ENCODE measurements at places on chromosomes 2 and 18.

GRCh38 chr2:43791035-43791765, 17.4 kb downstream of the DYNC2LI1 start:
- DNase-seq = no peak

- DNase-seq = no peak
These were observed 148.2 kb upstream of the GLI2 start for GRCh38 chr2:120587279-120587996.

DNA sequence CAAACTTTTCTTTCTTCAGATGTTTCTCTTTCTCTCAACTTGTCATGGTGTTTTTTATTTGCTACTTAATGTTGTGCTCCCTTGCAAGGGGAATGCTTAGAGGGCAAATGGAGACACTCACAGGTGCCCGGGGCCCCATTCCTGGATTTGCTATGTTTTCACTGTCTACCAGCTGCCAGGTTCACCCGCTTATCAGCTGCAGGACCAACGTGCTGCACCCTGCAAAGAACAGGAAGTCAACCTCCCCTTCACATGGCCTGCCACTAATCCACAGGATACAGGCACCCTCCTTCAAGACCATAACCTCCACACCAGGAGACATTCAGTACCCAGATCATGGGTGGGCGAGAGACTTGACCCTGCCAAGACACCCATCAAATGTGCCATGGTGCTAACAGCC, 237.6 kb upstream of the STON1 start:
- no peak for DNase-seq

GRCh38 chr2:160632084-160632975, 138.7 kb upstream of the RBMS1 start:
- DNase-seq = peak; percentile 67

DNA sequence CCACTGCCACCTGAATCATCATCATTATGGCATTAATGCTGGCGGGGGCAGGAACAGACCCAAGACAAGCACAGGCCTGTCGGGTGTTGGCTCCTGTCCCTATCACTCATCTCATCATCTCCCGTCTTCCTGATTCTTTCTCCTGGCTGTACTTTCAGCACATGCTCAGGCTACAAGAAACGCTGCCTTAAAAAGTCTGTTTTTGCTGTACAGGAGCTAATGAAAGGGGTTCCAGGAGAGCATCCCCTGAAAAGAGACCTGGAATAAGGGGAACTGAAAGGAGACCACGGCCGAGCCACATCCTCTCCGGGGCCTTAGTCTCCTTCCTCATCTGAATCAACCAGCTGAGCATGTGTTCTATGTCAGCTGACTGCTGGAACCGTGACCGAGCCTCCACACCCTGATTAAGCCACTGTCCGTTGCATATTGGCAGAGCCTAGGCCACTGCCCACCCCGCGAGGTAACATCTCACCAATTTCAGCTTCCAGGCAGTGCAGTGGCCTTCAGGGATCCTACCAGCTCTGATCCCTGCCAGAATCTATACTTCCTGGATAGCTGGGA, 62.6 kb downstream of the DNMT3A start:
- peak; percentile 90 for DNase-seq

DNA sequence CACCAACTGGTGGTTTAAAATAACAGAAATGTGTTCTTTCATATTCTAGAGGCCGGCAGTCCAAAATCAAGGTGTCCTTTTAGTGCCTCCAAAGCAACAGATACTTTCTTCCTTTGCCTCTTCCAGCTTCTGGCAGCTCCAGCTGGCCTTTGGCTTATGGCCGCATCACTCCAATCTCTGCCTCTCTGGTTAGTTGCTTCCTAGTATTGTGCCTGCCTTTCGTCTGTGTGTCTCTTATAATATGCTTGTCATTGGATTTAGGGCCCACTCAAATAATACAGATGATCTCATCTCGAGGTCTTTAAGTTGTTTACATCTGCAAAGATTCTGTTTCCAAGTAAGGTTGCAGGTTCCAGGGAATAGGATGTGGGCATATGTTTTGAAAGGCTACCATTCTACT, 855.2 kb upstream of the ID2 start:
- no peak for DNase-seq

GRCh38 chr2:177784745-177785067, 287.9 kb downstream of the PDE11A start:
- no peak for DNase-seq

DNA sequence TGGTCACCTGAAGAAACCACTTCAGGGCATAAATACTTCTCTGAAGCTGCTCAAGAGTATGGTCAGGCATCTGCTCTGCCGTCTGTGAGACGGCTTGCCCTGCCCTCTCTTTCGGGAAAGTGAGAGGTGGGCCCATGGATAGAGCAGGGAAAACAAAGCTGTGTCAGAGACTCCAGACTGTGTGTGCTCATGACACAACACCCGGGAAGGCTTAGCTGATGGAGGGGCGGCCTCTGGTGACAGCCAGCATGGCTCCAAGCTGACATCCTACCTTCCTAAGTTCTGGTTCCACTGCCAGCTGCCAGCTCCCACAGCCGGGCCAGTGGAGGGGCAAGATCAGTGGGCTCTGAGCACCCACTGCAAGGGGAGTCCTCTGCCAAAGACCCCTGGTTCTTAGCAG, 215.3 kb downstream of the ANKRD30B start:
- DNase-seq = no peak

GRCh38 chr2:221747289-221747972, 175.3 kb upstream of the EPHA4 start:
- no peak for DNase-seq

DNA sequence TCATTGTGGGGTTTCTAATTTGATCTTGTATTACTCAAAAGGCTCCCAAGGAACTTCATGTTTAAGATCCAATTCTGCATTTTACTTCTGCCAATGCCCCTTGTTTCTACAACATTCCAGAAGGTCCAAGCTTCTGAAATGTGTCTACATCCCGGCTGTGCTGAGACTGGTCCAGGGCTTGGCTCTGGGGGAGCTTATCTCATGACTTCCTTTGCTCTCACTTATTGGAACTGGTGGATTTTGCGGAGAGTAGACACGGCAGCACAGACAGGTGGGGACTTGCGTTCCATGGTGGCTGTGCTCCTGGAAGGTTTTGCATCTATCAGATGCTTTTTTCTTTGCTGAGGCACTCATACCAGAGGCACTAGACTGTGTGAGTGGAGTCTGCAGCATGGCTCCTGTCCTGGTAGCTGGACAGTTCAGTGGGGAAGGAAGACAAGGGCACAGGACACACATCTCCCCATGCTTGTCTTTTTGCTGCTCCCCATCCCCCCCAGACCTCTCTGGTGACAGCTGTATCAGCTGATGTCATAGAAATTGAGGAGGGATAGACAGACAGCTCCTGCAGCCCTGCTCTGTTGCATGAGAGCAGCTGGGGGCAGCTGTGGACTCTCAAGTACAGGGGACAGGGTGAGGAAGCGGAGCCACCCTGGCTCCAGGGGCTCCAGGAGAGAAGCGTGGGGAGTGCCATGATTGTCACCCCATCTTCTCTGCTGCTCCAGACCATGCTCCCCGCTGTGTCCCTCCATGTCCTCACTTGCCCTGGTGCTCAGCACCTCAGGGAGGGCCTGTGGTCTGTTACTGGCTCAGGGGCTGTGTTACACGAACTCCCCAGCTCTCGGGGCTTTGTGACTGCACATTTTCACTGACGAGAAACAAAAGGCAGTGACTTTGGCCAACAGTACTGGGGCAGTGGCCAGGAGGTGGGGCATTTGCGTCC, 46.0 kb downstream of the ACAA2 start:
- peak; percentile 14 for DNase-seq

GRCh38 chr2:111706481-111707001, 177.5 kb downstream of the ANAPC1 start:
- no peak for DNase-seq

DNA sequence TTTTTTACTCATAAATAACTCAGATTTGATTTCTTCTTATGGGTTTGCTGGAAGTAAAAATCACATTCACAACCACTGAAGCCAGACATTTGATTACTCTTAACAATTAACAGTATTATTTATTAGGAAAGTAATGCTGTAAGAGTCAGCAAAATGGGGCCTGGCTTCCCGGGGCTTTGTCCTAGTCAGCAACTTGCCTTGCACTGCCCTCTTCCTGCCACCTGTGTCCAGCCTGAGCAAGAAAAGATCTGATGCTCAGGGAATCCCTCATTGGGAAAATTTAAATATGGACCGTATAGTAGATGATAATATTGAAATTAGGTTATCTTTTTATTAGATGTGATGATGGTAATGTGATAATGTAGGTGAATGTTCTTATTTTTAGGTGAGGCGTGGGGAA, 30.8 kb upstream of the ACYP2 start:
- DNase-seq = peak; percentile 70

- DNase-seq = peak; percentile 62
These were observed 5.4 kb upstream of the POU3F3 start for GRCh38 chr2:104848526-104848925.

DNA sequence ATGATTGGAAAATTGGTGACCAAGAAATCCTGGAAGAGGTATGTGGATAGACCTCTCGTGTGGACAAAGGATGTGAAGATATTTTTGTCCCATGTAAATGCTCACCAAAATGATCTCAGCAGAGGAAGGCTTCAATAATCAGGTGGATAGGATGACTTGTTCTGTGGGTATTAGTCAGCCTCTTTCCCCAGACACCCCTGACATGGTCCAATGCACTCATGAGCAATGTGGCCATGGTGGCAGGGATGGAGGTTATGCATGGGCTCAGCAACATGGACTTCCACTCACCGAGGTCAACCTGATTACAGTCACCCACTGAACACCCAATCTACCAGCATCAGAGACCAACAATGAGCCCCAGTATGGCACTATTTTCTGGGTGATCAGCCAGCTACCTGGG, 20.2 kb downstream of the CHRNA1 start:
- DNase-seq = no peak

GRCh38 chr2:187143537-187143936, 294.6 kb upstream of the ZSWIM2 start:
- no peak for DNase-seq

- DNase-seq = no peak
These were observed 122.2 kb downstream of the NCOA1 start for GRCh38 chr2:24613154-24613814.

DNA sequence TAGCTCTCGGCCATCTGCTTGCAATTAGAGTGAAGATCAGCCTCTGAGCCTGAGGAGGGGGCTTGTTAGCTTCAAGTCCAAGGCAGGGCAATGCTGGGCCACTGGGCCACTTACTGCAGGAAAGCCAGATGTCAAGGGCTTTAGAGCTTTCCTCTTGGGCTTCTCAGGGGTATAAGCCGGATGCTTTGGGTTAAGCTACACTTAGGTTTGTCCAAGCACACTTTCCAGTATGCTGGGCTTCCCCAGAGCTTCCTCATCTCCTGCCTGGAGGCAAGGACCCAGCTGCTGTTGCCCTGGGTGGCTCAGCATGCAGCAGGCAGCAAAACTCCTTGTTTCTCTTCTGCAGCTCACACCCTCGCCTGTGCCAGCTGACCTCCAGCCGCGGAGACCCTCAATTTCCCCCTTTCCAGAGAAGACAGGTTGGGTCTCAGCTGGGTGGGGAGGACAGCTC, 29.0 kb upstream of the ATOH8 start:
- DNase-seq = no peak

DNA sequence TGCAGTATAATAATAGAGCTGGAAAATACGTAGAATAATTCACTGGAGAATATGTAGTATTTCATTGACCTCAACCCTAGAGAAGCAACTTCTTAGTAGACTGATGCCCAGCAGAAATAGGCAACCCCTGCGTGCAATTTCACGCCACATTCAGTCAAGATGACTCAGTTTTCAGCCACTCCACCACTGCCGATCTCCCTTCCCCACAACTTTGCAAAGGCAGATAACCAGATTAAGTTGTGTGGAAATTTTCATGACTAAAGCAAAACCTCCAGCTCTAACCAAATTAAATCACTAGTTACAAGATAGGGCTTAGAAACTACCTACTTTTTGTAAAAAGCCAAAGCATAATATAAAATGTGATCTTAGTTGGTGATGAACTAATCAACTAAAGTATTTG, 63.3 kb upstream of the STK17B start:
- DNase-seq = no peak

DNA sequence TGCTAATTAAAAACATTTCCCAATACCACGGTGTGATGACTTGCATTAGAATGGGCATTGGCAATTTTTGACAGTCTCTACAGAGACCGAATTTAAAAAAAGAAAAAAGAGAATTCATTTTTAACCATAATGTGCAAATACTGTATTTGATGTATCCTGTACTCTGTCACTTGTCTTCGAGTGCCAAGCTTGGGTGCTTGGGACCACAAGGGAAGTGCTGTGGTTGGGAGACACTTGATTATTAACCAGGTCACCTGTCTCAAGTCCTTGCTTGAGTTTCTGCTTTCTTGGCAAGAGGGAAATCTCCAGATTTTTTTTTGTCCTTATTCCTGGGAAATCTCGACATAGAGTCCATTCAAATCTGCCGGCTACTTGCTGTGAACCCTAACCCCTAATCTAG, 209.0 kb downstream of the MC4R start:
- no peak for DNase-seq

DNA sequence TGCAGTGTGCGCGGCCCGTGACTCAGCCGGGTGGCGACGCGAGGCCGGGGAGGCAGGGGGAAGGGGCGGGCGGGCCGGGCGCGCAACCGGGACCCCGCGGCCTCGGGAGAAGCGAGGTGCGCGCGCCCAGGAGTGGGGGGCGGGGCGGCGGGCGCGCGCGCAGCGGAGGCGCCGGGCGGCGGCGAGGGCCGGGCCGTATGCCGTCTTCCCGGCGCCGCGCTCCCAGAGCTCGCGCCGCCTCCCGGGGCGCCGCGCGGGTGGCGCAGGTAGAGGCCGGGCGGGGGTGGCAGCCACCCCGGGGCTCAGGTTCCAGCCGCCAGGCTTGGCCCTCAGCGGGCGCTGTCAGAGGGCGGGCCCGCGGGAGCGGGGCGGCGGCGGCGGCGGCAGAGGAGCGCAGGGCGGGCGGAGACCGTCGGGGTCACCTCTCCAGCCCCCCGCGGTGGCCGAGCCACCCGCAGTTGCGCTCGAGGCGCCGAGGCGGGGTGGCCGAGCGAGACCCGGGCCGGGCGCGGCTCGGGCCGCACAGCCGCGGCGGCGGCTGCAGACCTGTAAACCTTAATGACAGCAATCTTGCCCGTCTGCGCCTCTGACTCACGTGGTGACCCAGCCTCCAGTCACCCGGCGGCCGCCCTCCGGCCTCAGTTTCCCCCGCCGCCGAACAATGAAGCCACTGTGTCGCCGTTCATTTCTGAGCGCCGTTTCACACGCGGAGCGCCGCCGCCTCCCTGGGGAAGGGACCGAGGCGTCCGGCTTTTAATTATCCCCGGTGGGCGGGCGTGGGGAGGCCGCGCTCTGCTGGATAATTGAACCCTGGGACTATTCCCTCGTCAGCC, 25.3 kb upstream of the SMAD7 start:
- DNase-seq = no peak

All from pons (tissue), 1 donor.